ENCODE measurements at places on chromosomes 4 and X.

GRCh38 chr4:1291996-1292702, 2.5 kb downstream of the MAEA start:
- DNase-seq: no peak

GRCh38 chrX:138082896-138083295, 517.0 kb downstream of the ZIC3 start:
- no peak for DNase-seq

- no peak for DNase-seq
Measured at GRCh38 chrX:115957862-115958490, 212.6 kb upstream of the AGTR2 start.

DNA sequence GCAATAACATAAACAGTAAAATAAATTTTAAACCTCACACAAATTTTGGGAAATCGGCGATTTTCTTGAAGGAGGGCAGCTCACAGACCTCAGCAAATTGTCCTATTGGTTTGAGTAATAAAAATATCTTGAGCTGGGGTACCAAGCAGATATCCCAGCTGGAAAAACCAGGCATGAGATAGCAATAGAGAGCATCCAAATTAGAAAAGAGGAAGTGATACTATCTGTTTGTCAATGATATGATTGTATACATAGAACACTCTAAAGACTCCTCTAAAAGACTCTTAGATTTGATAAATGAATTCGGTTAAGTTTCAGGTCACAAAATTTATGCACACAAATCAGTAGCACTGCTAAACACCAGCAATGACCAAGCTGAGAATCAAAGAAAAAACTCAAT, 90.5 kb upstream of the ACTRT1 start:
- DNase-seq: no peak

- no peak for DNase-seq
Measured at GRCh38 chr4:147057611-147058190, 112.0 kb upstream of the TTC29 start.

GRCh38 chr4:47703008-47703407, 134.9 kb downstream of the CORIN start:
- no peak for DNase-seq

DNA sequence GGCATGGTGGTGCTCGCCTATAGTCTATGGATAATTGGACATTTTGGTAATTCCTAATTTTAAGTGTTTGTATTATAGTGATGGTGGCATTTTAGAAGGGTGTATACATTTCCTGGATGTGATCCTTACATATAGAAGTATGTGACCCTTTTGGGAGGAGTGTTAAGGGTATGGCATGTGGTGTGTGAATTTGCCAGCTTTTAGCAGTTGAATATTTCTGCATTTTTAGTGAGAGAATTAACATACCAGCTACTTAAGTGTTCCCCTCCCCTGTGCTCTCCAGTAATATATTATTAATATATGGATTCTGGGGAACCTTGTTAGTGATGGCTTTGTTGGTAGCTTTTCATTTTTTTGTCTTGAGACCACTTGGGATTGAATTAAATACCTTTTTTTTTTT, 55.3 kb downstream of the STAG2 start:
- DNase-seq: no peak

DNA sequence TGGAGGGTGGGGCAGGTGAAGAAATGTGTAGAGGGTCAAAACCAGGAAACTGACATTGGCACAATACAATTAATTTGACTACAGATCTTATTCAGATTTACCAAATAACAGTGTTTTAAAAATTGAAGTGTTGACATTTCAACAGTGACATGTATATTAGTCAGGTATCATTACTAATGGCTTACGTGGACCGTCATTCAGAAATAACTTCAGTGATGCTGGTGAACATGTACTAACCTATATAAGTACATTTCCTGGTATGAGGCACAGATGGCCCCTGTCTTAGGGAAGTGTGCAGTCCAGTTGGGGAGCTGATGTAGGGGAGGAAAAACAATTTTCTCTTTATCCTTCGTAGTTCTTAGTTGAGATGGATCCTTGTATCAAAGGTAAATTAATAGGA, 22.3 kb upstream of the MAOA start:
- DNase-seq: no peak

GRCh38 chr4:73897380-73898136, 28.4 kb downstream of the CXCL1 start:
- DNase-seq: no peak

DNA sequence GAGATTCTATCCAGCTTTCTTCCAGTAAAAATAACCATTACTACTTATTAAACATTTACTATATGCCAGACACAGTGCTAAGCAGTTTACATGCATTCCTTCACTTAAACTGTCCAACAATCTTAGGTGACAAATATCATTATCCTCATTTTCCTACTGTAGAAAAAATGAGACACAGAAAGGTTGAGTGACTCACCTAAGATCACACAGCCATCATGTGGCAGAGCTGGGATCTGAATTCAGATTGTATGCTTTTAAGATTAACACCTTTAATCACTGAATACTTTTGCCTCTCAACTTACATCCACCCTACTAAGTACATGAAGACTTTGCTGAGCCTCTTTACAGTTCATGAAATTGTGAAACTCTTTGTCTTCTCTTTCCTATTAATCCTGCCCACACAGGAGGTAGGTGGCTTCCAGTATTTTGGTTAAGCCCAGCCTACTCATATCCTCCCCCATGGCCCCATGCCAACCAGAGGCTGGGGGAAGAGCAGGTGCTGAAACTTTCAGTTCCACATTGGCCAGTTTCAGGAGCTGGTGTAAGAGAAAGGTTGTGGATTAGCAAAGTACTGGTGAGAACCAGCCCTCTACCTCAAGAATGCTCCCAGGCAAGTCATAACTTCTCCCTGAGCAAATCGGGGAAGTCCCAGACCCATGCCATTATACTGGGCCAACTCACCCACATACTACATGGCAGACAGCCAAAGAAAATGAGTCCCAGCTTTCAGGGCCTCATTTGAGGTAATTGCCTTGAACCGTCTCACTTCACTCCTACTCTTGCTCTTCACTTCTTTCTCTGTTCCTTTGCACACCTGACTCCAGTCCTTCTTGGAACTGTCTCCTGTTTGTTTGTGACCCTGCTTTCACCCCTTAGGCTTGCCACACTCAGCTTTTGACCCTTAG, 211.1 kb downstream of the GUCY2F start:
- DNase-seq: no peak

DNA sequence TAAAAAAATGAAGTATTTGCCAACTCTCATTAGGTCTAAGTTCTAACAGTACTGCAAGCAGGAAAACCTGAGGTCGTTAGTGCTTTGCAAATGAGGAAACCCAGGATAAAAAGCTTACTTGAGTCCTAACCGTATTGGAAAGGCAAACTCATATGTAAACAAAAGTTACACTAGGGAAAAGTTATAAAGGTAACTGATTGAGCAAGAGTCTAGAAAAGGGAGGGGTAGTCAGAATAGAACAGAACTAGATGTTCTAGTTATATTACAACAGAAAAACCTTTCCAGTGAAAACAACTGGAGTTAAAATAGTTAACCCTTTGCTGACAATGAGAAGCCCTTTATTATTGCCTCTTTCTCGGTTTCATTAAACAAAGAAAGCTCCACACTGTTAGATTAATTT, 66.4 kb upstream of the MAOA start:
- no peak for DNase-seq

DNA sequence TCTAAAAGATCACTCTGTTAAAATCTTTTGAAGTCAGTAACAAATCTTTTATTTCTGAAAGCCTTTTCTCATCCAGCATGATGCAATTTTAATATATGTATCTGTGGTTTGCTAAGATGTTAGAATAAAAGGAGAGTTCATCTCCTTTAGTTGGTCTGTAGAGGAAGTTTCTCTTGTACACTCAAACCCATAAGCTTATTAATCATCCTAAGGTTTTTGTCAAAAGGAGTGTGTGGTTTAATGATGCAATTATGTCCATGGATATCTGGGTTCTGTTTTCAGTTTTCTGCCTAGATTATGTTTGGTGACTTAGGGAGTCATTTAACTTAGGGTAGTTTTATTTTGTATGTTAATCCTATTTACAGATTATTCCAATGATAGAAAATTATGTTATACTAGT, 52.1 kb upstream of the NDST4 start:
- no peak for DNase-seq

- DNase-seq: no peak
Measured at GRCh38 chr4:101328063-101328602, 19.2 kb downstream of the PPP3CA start.

DNA sequence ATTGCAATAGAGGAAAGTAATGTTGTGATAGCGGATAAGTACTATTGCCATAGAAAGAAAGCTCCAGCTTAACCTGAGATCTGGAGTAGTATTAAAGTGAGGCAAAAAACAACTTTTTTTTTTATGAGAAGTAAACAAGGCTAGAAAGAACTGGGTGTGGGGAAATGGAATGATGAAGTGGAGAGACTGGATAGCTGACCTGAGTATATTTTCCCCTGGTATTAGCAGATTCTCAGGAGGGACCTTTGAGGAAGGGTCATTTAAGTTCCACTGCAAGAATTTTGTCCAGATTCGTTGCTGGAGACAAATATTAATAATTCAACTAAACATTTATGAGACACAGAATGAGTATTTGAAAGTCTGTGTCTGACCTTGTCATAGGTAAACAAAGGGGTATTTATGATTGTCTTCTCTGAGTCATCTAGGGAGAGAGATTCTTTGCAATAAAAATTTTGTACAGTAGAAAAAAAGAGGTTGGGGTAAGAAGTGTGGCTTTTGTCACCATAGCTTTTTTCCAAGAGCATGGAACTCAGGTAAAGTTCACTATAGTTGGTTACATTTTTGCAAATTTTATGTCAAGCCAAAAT, 2095.9 kb downstream of the ARAP2 start:
- DNase-seq: no peak

DNA sequence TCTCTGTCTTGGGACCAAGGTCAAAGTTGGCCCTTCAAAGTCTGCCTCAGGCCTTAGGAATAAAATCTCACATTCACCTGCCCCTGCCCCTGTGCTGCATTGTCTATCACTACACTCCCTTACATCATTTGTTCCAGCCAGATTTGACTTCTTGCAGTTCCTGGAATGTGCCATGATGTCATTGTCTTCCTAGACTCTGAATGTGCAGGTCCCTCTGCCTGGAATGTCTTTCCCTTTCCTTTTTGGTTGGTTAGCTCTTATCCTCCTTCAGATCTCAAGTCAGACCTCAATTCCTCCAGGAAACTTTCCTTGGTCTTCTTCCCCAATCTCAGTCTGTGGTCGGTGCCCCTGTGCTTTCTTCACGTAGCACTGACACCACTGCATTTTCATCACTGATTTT, 67.7 kb upstream of the EFNB1 start:
- no peak for DNase-seq

- DNase-seq: no peak
Measured at GRCh38 chrX:40570346-40571093, 10.2 kb upstream of the ATP6AP2 start.

GRCh38 chr4:47221721-47222120, 190.4 kb downstream of the GABRB1 start:
- DNase-seq: no peak

GRCh38 chrX:103170216-103170615, 44.7 kb upstream of the BEX4 start:
- no peak for DNase-seq

DNA sequence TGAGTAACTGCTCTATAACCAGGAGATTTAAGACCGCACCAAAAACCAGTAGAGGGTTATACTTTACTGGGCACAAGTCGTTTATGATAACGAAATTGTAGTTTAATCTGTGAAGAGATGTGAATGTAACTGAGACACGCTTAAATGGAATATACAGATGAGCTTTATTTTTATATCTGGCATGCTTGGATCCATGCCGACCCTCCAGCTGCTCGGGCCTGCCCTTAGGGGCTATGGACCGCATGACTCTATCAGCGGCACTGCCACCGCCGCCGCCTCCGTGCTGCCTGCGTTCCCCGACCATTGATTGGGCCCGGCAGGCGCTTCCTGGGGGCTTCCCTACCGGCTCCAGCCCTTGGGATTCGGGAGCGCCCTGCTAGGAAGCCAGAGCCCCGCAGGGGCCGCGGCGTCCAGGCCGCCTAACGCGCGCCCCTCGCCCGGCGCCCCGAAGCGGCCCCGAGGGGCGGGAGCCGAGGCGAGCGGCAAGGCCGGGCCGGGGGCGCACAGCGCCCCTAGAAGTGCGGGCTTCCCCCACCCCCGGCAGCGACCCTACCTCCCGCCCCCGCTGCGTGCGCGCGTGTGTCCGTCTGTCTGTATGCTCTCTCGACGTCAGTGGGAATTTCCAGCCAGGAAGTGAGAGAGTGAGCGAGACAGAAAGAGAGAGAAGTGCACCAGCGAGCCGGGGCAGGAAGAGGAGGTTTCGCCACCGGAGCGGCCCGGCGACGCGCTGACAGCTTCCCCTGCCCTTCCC, at the start of gene NFKB1:
NFKB1 (plus strand) TSS at position 664 of the 751 bp plus-strand sequence. CDS start 24,160 bp downstream, outside the sequence.
- DNase-seq: peak; percentile 75

All from stimulated activated CD4-positive, alpha-beta T cell treated with anti-CD3 and anti-CD28 coated beads, Interleukin-15, amount 100 ng/mL, for 1 hour (primary cell).